Fibroblast of skin of scalp (primary cell): ENCODE measurements at places on chromosomes 3 and 15.
A peak's percentile ranks its signal among the peaks of the same experiment; 100 is the strongest.

DNA sequence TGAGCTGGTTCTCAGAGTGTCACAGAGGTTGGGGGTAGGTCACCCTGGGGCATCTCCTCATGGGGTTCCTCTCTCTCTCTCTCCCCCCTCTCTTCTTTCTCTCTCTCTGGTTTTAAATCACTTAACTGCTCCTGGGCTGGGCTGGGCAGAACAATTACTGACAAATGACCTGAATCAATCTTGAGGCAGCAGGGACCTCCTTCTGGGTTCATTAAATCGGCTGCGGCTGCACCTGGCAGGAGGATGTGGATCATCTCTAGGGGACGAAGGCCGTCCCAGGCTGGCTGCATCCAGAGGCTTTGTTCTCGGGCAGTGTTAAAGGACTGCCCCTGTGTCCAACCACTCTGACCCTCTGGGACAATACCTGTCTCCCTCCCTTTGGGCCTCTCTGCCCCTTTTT lies 143.1 kb downstream of the TLE3 start:
- no peak for DNase-seq

DNA sequence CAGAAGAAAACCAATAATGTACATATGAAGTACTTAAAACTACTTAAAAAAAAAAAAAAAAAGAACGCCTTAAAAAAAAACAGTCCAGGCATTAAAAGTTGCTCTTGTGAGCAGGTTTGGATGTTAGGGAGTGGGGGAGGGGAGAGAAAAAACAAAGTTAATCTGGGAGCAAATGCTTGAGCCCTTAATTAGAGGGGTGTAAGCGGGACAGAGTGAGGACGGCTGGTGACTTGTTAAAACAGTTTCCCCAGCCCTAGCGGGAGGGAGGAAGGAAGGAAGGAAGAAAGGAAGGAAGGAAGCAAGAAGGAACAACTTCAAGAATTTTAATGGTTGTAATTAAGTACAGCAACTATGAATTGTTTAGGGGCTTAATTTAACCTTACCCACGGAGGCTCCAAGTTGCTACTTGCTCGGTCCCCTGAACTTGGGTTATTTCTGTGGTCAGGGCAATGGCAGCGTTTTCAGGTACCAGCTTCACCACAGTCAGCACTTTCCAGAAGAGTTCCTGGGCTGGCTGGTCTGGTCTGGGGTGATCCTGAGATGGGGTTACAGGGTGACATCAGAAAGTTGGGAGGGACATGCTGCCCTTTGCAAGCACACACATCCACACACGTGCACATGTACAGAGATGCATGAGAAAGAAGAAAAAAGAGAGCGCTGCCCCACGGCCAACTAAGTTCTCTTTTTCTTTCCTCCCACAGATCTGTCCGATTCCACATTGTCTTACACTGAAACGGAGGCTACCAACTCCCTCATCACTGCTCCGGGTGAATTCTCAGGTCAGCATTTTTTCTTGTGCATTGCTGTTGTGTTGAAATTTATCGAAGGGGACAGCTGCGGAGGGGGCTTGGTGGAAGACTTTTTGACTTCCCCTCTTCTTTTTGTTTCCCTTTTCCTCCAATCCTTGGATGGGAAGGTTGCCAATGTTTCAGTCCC lies 14.0 kb downstream of the SMAD6 start:
- no peak for DNase-seq

DNA sequence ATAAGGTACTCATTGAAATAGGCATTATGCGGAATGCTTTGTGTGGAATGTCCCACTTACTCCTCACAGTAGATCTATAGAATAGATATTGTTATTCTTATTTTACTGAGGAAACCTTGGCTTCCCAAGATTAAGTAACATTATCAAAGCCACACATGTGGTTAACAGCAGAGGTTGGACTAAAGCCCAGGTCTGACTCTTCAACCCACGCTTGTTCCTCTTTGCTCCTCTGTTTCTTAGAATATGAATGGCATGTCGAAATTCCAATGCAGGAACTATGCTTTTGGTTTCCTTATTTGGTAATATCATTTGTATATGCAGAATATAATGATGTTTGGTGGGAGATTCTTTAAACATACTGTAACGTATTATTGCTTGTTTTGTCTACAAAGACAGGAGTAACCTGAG lies 818.8 kb upstream of the LMCD1 start:
- peak; percentile 96 for DNase-seq

GRCh38 chr3:134337511-134338200 lies 36.6 kb downstream of the AMOTL2 start:
- no peak for DNase-seq

- DNase-seq = no peak
These were observed 127.0 kb downstream of the ADAMTS9 start for GRCh38 chr3:64560791-64561190.

GRCh38 chr3:133364704-133365103 lies 35.2 kb upstream of the BFSP2 start:
- DNase-seq = no peak

DNA sequence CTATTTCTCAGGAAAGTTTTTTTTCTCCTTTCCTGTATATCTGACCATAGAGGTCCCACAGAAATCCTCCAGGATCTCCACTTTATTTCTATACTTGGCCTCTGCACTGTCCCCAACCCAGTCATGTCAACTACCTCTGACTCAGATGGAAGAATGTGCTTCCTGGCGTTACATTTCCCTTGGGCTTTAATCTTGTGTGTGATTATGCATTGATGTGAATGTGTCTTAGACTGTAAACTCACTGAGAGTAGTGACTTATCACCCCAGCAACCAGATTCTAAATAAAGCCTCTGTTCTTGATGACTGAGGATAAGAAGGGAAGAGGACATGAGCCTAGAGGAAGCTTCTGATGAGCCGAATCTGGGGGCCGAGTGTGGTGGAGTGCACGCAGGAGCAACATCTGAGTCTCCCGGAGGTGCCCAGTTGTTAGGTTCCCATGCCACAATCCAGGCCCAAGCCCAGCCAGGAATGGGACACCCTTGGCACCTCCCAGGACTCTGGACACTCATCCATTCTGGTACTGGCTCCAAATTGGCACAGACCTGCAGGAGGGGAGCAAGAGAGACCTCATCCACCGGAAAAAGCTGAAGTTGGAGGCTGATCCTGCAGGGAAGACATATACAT lies 32.1 kb upstream of the HEG1 start:
- peak; percentile 86 for DNase-seq

- no peak for DNase-seq
These were observed 22.4 kb downstream of the MCTP2 start for GRCh38 chr15:94253742-94254141.

DNA sequence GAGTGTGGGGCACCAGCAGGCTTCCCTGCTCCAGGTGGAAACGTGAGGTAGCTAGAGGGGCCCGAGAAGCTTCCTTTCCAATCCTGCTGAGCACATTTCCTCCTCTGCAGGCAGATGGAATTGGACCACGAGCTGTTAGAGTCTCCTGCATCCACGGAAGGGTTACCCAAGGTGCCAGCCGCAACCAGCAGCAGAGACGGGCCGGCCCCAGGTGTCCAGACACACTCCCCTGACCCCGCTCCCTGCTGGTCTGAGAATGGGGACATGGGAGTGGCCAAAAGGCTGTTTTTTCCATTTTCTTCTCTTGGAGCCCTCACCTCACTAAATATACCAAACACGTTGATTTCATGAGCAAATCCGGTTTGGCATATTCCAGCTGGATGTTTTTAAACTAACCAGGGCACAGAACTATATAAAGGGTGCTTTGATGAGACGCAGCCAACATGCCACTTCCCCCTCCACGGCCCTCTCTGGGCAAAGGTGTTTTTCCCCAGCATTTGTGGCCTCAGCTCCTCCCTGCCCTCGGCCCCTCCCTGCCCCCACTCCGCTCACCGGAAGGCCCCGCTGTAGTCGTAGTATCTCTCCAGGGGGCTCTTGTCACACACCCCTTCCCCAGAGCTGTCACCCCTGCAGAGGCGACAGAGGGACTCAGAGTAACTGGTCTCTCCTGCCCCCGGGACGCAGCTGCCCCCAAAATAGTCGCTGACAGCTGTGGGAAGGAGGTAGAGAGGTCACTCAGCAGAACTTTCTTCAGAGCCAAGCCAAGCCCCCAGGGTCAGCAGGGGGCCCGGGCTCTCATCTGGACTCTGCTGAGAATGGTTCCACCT lies 7.0 kb downstream of the MELTF start:
- no peak for DNase-seq

- no peak for DNase-seq
These were observed 185.2 kb upstream of the DNAJC19 start for GRCh38 chr3:181174676-181175233.

DNA sequence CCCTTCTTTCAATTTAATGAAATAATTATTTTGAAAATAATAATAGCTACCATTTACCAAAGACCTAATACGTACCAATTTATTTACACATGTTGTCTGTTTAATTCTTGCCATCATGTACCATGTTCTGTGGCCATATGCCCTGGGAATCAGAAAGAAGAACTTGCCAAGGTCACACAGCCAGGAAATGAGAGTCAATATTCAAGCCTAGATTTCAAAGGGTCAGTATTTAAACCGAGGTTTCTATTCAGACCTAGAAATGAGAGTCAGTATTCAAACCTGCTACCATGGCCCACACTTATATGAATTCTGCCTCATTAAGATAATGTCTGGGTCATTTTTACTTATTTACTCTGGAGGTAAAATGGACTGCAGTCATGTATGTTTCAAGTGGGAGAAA lies 103.6 kb upstream of the TBL1XR1 start:
- DNase-seq = no peak
